ENCODE measurements at places on chromosomes 6 and 20. TPM values are rescaled to one million over a fixed set of nuclear protein-coding genes. Genes with fewer than 3 reads are reported as not detected.

The SLC24A3 gene
- 22.8 TPM for polyA plus RNA-seq

The CD40 gene
- 7.4 TPM for polyA plus RNA-seq

The LAMA4 gene
- 135 TPM for polyA plus RNA-seq

The BPIFB2 gene
- polyA plus RNA-seq, result not detected

The SLC22A3 gene
- 11.8 TPM for polyA plus RNA-seq

The NOTCH4 gene
- 19.9 TPM for polyA plus RNA-seq

The PNLDC1 gene
- polyA plus RNA-seq, result 0.23 TPM

The SEMG1 gene
- not detected for polyA plus RNA-seq

The KIAA1755 gene
- polyA plus RNA-seq, result 8.1 TPM

The GGTLC1 gene
- polyA plus RNA-seq, result not detected

The MOXD1 gene
- 2.8 TPM for polyA plus RNA-seq

The SLC22A16 gene
- 0.06 TPM for polyA plus RNA-seq

The PLEKHG1 gene
- 11.2 TPM for polyA plus RNA-seq

The OPRM1 gene
- polyA plus RNA-seq, result 0.05 TPM

The TMEM242 gene
- polyA plus RNA-seq, result 10.2 TPM

The HLA-DOA gene
- 0.56 TPM for polyA plus RNA-seq

The SIRPD gene
- not detected for polyA plus RNA-seq

The GPLD1 gene
- 2.5 TPM for polyA plus RNA-seq

The APMAP gene
- polyA plus RNA-seq, result 44.1 TPM

The ZBTB12 gene
- polyA plus RNA-seq, result 9.5 TPM

The VARS1 gene
- 46.5 TPM for polyA plus RNA-seq

The XPO5 gene
- 25.7 TPM for polyA plus RNA-seq

The DLL1 gene
- 17.1 TPM for polyA plus RNA-seq

The GJA10 gene
- not detected for polyA plus RNA-seq

The UBE3D gene
- polyA plus RNA-seq, result 7.4 TPM

The TRPC4AP gene
- 52.6 TPM for polyA plus RNA-seq

The SLC17A3 gene
- polyA plus RNA-seq, result not detected

The CLPSL2 gene
- not detected for polyA plus RNA-seq

The MDFI gene
- 41.3 TPM for polyA plus RNA-seq

The MPIG6B gene
- 1.2 TPM for polyA plus RNA-seq

The FNDC1 gene
- polyA plus RNA-seq, result 193 TPM

The ALDH8A1 gene
- 1.6 TPM for polyA plus RNA-seq

The TRAPPC3L gene
- polyA plus RNA-seq, result 0.09 TPM

The C4B gene
- 22.1 TPM for polyA plus RNA-seq

The VWA7 gene
- polyA plus RNA-seq, result 2.9 TPM

The GDAP1L1 gene
- 0.46 TPM for polyA plus RNA-seq

The ZSCAN31 gene
- polyA plus RNA-seq, result 8.5 TPM

All from forelimb muscle (tissue), 1 donor.